Fibroblast of pulmonary artery (primary cell): ENCODE measurements at places on chromosomes 11 and 22.

GRCh38 chr11:95363164-95363563 is 132.2 kb upstream of the SESN3 start:
- no peak for DNase-seq

GRCh38 chr11:67700548-67701262 is 26.3 kb upstream of the ALDH3B2 start:
- no peak for DNase-seq

DNA sequence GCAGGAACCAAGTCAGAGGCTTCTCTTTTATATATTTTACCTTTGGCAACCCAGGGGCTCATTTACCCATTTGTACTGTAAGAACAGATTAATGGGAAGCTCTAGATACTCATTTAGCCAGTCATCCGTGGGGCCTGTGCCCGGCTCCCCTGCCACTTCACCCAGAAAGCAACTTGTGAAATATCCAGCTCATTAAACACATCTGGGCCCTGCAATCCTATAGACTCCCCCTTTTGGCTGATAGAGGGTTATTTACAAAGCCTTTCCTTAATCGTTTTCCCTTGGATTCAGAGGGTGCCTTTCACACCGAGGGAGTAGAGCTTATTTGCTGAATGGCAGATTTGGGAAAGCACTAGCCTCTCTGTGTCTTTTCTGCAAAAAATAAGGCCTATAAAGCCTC is 118.7 kb upstream of the SORL1-AS1 start:
- no peak for DNase-seq

DNA sequence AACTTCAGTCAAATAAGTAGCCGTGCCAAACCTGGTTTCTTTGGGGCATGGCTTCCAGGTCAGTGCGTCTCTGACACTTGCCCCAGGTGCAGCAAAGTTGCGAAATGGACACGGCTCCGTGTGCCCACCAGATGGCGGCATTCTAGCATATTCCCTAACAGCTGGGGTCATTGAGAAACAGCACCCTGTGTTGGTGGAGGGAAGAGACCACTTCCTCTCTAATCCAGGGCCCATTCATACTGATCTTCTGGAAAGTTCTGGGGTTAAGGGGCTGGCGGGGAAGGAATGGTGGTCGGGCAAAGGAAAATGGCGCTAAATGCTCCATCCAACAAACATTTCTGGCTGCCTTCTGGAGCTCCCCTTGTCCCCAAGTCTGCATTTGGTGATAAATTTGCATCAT is 141.2 kb upstream of the TIMP3 start:
- peak; percentile 78 for DNase-seq

DNA sequence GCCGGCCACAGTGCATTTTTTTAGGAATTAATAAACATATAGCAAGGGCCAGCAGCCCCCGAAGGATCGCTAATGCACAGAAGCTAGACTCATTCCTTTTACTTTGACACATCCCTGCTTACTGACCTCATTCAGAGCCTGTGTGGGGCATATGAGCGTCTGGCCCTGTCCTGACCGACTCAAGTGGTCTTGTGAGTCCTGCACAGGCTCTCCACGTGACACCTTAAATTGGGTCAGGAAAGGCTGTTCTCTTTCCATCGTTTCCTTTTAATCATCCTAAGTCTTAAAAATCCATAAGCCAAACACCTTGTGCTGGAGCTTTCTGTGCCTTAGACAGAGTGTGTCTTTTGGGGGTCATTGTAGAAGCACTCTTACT is 18.6 kb downstream of the SDHAF2 start:
- no peak for DNase-seq

DNA sequence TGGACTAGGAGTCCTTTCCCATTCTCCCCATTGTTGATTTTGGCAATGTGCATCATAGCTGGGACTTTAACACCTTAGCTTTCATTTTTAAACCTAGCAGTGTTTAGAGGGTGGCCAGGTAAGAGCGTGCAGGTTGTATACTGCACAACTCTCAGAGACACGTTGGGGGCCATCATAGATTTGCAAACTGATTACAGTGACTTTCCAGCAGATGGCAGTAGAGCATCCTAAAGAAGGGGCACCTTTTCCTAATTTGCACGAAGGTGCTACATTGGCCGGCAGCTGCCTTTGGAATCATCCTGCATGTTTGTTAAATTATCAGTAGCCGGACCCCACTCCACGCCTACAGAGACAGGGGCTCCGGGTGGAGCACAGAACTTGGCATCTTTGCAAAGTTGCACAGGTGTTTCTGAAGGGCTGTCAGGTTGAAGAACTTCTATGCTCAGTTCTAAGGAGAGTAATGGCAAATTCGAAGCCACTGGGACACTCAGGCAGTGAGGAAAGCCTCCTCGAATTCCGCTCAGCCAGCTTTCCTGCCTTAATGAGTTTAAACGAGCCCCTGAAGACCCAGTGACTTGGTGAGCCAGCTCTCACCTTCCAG is 7.7 kb downstream of the LHFPL7 start:
- DNase-seq = peak; percentile 63

- DNase-seq = no peak
Observed at GRCh38 chr22:19983741-19984140, 32.9 kb downstream of the ARVCF start.
